ENCODE measurements at places on chromosomes 7 and 10.

- DNase-seq: no peak
These were observed 88.1 kb downstream of the VOPP1 start for GRCh38 chr7:55484241-55484640.

- no peak for DNase-seq
These were observed 19.8 kb upstream of the CLDN4 start for GRCh38 chr7:73810998-73811360.

DNA sequence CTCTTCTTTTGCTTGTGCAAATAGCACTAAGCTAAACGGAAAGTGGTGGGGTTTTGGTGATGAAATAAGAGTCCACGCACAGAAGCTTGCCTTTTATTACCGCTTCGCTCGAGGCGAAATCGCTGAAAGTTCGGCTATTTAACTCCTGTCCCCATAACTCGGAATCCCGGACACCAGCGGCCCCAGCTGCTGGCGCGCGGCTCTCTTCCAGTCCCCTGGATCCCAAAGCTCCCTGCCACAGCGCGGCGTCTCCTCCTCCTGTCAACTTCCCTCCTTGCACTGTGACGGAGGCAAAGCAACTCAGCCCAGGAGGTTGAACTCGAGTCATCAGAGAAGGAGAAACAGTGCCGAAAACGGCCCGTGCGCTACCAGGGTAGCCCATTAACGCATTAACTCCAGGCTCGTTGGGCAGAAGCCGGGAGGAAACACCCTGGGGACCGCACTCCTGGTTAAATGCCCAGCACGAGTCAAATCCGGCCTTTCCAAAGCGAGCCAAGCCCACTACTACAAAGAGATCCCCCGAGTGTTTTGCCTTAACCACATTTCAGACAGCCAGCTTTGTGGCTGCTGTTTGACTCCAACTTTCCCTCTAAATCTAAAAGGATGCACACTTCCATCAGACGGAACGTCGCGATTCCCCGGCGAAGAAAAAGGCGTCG, 1.3 kb downstream of the SEMA3D start:
- peak; percentile 76 for DNase-seq

- no peak for DNase-seq
These were observed 1040.0 kb downstream of the SORCS3 start for GRCh38 chr10:105681051-105681450.

DNA sequence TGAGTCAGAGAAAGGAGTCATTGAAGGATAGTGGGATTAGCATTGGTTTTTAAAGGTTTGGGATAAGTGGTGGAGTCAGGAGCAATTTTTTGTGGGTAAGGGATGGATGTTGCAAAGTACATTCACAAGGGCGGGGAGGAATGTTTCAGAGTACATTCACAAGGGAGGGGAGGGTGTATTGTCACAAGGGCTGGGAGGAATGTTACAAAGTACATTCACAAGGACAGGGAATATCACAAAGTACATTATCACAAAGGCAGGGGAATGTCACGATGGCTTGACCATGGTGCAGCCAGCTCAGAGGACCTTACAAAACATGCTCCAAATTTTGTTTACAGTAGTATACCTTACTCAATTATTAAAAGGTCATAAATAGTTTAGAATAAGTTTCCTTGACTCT, 30.3 kb downstream of the C1GALT1 start:
- no peak for DNase-seq

- no peak for DNase-seq
These were observed 9.3 kb upstream of the RTKN2 start for GRCh38 chr10:62277971-62278370.

DNA sequence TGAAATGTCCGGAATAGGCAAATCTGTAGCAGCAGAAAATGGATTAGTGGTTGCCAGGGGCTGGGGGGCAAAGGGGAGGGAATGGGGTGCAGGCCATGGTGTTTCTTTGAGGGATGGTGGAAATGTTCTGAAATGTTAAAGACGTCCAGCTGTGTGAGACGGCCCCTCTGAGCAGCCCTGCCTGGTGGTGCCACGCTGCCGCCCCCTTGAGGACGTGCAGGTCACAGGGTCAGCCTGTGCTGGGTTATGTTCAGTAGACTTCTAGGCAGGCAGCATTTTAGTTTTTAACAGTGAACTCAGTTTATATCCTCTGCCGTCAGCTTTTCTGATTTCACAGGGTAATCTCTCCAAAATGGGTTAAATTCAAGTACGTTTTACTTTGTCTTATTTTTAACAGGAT, 9.4 kb downstream of the NUB1 start:
- DNase-seq: peak; percentile 7

DNA sequence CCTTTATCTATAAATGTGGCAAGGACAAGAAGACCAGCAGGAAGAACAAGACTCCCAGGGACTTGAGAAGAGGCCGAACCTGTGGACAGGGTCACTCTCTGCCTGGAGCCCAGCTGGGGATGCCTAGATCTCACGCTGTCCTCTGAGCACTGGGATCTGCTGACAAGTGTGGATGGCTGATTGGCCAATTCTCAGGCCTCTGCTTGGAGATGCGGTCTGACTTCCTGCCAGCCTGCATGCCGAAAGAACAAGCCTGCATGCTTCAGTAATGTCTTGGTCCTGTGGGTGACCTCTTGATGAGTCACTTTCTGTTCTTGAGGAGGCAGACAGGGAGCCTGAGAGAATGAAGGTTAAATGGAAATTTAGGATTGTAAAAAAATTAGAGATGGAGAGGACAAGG, 84.7 kb downstream of the TMEM178B start:
- DNase-seq: peak; percentile 64

DNA sequence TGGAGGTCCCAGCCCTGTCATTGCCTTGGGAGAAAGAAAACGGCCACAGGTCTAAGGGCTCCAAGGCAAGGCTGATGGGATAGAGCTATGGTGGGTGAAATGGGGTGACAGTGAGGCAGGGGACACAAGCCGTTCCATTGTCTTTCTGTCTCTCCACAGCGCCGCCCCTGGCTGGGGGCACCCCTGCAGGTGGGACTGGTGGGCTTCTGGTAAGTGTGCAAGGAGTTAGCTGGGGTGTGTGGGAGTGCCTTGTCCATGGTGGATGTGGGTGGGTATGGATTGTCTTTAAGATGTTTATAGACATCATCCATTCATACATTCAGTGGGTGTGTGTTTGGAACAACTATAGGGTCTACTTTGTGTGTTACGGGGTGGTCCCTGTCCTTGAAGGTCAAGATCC, 7.5 kb downstream of the SFXN3 start:
- DNase-seq: no peak

DNA sequence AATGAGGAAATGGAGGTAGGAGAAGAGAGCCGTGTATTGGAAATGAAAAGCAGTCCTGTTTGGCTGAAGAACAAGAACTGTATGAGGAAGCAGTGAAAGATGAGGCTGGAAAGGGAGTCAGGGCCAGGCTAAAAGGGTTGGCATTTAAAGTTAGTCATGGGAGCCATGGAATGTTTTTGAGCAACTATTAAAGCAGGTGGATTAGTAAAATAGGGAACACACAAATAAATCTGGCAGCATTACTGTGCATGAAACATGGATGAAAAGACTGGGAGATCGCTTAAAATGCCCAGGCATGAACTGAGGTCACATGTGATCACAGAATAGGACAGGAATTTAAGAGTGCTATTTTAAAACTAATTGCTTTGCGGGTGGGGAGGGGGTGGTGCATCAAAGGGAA, 1.4 kb upstream of the IFRD1 start:
- no peak for DNase-seq

DNA sequence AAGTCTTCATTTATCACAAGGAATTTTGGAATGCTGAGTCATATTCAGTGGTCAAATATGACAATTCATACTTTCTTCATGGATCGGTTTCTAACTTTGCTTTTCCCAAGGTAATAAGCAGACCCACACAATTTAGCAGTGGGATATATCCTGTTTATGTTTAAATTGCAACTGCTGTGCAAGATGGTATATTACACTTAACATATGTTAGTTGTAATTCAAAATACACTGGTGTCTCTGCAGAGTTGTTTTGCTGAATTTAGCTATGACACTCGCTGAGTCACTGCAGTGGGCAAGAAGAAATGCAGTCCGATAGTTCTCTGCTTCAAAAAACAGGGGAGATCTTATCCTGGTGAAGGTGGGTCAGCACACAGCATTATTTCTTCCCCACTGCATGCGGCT, 194.8 kb upstream of the PTN start:
- no peak for DNase-seq

DNA sequence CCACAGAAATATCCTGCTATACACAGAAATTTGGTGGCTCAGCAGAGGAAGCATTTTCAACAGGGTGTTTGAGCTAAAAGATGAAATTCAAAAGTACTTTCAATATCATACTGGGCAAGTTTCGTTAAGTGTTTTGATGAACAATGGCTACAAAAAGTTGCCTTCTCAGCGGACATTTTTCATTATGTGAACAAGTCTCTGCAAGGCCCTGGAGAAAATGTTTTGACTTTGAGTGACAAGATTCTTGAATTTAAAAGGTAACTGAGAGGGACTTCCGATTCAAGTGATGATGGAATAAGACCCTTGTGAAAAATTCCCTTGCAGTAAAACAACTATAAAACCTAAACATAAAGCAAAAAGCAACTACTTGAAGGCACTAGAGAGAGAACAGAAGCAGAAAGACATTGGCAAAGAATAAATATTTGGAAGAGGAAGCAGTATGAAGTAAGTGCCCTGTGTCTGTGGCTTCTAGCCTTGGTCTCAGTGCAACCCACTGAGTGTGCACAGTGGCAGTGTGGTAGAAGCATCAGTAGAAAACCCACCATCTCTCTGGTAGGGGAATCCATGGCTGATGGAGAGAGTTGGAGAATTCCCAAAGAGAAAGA, 62.5 kb upstream of the NAMPT start:
- DNase-seq: no peak

- peak; percentile 96 for DNase-seq
These were observed 85.2 kb downstream of the HGF start for GRCh38 chr7:81684514-81685269.

GRCh38 chr7:141381794-141382427, 169.3 kb upstream of the AGK start:
- no peak for DNase-seq

GRCh38 chr10:78291722-78292121, 258.1 kb downstream of the RPS24 start:
- DNase-seq: no peak

- DNase-seq: no peak
These were observed 72.0 kb upstream of the FAM20C start for GRCh38 chr7:120164-120991.

- peak; percentile 50 for DNase-seq
These were observed 147.2 kb upstream of the RHEB start for GRCh38 chr7:151666886-151667285.

DNA sequence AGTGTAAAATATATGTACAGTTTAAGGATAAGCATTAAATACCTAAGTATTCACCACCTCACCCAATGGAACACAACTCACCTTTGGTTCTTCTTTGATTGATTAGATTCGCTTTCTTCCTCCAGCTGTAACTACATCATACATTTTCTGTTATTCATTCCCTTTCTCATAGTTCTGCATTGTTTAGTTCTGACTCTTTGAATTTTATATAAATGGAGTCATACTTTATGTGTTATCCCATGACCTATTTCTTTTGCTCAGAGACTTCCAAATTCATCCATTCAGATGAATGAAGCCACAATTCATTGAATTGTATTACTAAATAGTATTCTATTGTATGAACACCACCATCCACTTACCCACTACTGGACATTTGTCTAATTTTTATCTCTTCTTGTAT, 12.3 kb downstream of the THNSL1 start:
- DNase-seq: no peak

DNA sequence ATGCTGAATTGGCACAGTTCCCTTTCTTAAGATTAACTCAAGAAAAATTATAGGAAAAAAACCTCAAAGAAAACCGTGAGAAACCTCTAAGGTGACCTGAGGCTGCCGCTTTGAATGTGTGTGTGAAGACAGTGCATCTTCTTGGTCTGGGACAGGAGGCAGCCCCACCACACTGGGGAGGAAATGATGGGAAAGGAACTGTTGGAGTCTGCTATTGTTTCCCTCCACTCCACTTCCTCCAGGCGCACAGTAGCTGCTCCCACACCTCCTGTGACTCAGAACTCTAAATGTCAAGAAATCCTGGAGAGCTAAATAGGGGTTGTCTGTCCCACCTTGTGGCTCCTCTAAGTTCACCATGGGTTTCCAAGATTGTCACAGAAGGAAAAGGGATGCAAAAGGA, 179.4 kb downstream of the PDE1C start:
- no peak for DNase-seq

DNA sequence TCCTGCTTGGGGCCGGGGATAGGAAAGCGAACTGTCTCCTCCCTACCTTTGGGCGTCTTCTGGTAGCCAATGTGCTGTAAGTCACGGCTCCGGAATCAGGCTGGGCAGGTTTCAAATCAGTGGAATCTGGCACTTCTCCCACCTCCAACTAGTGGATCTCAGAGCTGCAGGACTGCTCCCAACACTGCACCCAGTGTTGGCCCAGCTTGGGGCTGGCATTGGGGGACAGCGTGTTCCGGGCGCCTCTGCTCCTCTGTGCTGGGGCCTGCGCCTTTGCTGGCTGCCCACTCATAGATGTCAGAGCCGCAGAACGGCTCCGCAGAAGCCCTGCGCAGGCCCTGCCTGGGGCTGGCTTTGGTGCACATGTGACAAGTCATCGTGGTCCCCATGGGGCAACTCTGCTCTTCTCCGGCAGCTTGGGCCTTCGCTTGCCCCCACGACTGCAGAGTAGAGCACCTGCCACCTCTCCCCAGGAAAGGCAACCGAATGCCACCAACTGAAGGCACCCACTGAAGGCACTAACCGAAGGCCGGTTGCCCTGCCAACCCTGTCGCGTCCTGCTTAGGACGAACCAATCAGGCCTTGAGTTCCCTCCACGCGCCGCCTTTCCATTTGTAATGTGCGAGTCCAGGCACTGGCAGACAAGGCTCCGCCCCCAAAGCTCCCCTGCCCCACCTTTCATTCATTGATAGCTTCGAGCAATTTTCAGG, 85.5 kb upstream of the ABI1 start:
- no peak for DNase-seq

- no peak for DNase-seq
These were observed 13.9 kb downstream of the PAX2 start for GRCh38 chr10:100759331-100759730.

DNA sequence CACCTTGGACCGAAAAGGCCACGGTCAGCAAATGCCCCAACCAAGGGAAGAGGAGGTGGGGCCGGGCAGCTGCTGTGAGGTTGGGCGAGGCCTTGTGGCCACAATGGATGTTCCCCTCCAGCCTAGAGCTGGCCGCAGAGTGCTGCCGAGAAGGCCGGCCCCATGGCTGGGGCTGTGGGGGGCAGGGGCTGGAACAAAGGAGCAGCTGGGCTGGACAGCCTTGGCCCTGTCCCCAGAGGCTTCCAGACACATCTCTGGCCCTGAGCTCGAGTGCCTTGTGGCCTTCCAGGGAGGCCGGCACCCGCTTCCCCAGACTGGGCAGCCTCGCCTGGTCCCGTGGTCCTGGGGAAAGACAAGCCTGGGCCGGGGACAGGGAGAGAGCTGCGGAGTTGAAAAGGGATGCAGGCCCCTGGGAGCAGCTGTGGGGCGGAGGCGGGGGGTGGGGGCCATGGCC, 88.0 kb downstream of the PDGFA start:
- no peak for DNase-seq

Data from right atrium auricular region (tissue), 2 donors.